Psoas muscle (tissue), 8 donors: ENCODE measurements at places on chromosomes 7 and 10.

DNA sequence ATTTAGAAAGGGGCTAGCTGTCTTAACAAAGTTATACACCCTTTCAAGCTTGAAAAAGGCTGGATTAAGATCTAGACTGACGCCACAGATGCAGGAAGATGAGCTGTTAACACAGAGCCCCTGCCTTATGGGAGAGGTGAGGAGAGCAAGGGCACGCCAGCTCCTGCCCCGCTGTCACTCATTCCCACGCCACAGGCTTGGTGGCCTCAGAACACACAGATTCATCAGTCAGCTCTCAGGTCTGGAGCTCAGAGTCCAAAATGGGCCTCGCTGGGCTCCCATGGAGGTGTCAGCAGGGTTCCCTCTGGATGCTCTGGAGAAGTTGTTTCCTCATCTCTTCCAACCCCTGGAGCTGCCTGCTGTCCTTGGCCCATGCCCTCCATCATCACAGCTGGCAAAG, 554.2 kb downstream of the TCERG1L start:
- no peaks in the 10 kb centered on the region for H3K36me3 ChIP-seq
- DNase-seq: no peak
- H3K27ac ChIP-seq: no peak overlapping the region
- no peaks in the 10 kb centered on the region for H3K27me3 ChIP-seq

DNA sequence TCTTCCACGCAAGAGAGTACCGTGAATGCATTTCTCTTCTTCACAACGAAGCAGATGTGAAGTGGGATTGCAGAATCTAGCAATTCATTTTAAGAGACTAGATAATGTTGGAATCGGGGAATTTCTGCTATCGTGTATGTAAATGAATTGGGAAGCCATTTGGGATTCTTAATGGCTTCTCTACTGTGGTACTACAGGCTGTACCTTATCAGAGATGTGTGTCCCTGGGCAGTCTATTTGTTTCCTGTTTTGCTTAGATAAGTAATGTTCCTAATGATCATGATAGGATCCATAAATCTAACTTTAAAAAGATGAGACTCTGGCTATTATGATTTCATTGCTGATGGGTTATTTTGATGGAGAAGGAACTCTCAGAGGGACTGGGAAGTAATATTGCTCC, 320.6 kb downstream of the REEP3 start:
- no peaks in the 10 kb centered on the region for H3K36me3 ChIP-seq
- no peak overlapping the region for H3K4me3 ChIP-seq
- no peaks in the 10 kb centered on the region for H3K4me1 ChIP-seq
- DNase-seq: no peak
- peaks cover 2% of the 10 kb centered on the region for H3K27me3 ChIP-seq
- no peak overlapping the region for H3K27ac ChIP-seq

DNA sequence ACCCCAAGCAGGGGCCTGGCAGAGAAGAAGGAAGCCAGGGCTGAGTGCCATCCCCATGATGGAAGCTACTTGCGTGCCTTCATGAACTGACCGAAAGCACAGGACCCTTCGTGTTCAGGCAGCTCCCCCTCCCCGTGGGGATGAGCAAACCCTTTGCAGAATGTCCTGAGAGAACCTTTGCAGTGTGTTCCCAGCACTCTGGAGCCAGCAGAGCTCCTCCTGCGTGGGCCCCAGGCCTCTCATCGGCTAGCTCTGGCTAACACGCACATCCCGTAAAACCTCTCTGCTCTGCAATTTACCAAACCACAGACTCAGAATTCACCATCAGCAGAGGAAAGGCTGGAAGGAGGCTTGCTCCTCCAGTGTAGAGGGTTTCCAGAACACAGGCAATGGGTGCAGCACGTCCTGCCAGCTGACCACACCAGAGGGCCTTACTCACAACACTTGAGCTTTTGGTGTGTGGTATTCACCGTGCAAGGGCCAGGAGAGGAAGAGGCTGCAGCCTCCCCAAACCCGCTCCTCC, 3.1 kb downstream of the SH3PXD2A start:
- peak overlapping the region; percentile 96 for H3K4me3 ChIP-seq
- H3K4me1 ChIP-seq: peaks cover 61% of the 10 kb centered on the region
- DNase-seq: peak; percentile 30
- H3K27me3 ChIP-seq: no peaks in the 10 kb centered on the region
- H3K36me3 ChIP-seq: no peaks in the 10 kb centered on the region
- H3K27ac ChIP-seq: peak overlapping the region; percentile 88

GRCh38 chr10:86319676-86320075, 46.9 kb downstream of the GRID1 start:
- no peak for DNase-seq
- no peaks in the 10 kb centered on the region for H3K27me3 ChIP-seq
- no peaks in the 10 kb centered on the region for H3K36me3 ChIP-seq
- no peaks in the 10 kb centered on the region for H3K4me1 ChIP-seq

DNA sequence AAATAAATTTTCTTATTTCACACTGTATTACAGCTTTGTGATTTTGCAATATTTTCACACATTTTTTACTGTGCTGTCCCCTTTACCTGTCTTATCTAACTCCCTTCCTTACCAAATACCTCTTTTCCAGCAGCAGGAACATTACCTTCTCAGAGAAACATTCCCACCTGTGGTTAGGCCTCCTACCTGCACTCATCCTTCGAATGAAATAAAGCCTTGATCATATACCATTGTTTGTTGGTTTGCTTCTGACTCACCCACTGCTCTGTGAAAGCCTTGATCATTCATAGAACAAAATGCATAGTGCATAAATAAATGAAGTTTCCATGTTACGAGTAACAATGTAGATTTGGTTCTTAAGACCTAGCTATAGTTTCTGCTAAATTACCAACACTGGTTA, 256.3 kb downstream of the ARL4A start:
- no peaks in the 10 kb centered on the region for H3K36me3 ChIP-seq

GRCh38 chr10:72639441-72639873, 13.6 kb upstream of the MICU1 start:
- no peak for DNase-seq
- H3K27me3 ChIP-seq: no peaks in the 10 kb centered on the region
- H3K4me3 ChIP-seq: no peak overlapping the region

DNA sequence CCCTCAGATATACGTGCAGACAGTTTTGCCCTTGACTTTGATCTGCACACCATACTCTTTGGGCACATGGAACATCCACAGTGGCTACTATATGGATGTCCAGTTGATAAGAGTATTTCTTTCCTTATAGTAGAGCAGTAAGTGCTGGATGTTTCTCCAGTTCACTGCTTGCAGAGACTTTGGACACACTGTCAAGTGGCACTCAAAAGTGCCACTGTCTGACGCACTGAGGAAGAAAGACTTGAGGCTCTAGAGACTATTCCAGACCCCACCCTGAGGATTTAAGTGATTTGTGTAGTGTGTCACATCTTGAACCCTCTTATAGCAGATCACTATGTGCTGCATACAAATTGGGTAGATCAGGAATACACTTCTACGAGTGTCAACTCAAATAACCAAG, 179.1 kb downstream of the GNAI1 start:
- no peaks in the 10 kb centered on the region for H3K27me3 ChIP-seq
- no peak overlapping the region for H3K27ac ChIP-seq
- no peaks in the 10 kb centered on the region for H3K4me1 ChIP-seq
- DNase-seq: no peak
- H3K4me3 ChIP-seq: no peak overlapping the region

GRCh38 chr7:126535176-126535575, 717.6 kb downstream of the GRM8 start:
- H3K36me3 ChIP-seq: no peaks in the 10 kb centered on the region
- DNase-seq: no peak

DNA sequence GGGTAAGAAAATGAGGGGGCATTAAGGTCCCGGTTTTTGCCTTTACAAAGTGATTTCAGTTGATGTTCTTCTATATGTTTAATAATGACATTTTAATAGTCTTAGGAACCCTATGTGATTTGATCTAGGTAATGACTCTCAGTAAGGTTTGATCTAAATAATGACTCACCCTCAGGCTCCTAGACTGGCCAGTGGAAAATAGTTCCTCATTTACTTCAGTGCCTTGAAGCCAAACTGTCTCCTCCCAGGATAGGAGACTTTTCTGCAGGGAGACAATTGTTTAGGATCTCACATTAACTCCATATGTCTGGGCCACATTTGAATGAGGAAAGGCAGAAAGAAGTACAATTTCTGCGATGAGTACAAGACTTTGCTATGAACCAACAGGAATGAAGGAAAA, 1331.9 kb downstream of the XPNPEP1 start:
- no peak overlapping the region for H3K27ac ChIP-seq
- H3K4me1 ChIP-seq: no peaks in the 10 kb centered on the region
- no peaks in the 10 kb centered on the region for H3K27me3 ChIP-seq
- no peaks in the 10 kb centered on the region for H3K36me3 ChIP-seq

DNA sequence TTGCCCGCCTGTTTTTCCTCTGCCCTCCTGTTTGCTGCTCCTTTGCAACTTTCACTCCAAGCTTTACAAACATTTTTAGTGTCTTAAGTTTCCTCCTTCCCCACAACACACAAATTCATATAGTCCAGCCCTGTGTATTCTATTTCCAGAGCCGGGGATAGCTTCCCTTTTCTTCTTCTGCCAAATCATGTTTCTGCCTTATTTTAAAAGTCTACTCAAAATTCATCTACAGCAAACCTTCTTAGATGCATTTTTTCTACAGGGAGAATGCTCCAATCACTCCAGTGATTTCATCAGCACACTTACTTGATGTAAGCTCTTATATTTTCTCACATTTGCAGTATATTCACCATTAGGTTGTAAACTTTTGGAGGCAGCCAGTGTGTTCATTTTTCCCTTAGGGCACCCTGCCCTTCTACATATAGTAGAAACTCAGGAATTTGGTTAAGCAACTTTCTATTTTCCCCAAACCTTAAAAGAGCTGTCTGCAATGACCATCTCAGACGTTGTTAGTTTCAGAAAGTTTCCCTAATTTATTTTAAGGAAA, 12.4 kb upstream of the ACTA2 start:
- no peaks in the 10 kb centered on the region for H3K4me1 ChIP-seq
- no peak for DNase-seq
- H3K27ac ChIP-seq: no peak overlapping the region

- H3K27me3 ChIP-seq: no peaks in the 10 kb centered on the region
- H3K4me1 ChIP-seq: no peaks in the 10 kb centered on the region
- H3K27ac ChIP-seq: no peak overlapping the region
- H3K4me3 ChIP-seq: no peak overlapping the region
- DNase-seq: no peak
These were observed 8.7 kb downstream of the PDSS1 start for GRCh38 chr10:26706206-26706605.

- H3K36me3 ChIP-seq: no peaks in the 10 kb centered on the region
- H3K4me1 ChIP-seq: no peaks in the 10 kb centered on the region
- no peak overlapping the region for H3K27ac ChIP-seq
- no peak overlapping the region for H3K4me3 ChIP-seq
- DNase-seq: no peak
These were observed 484.5 kb downstream of the TNS3 start for GRCh38 chr7:47097431-47097830.

DNA sequence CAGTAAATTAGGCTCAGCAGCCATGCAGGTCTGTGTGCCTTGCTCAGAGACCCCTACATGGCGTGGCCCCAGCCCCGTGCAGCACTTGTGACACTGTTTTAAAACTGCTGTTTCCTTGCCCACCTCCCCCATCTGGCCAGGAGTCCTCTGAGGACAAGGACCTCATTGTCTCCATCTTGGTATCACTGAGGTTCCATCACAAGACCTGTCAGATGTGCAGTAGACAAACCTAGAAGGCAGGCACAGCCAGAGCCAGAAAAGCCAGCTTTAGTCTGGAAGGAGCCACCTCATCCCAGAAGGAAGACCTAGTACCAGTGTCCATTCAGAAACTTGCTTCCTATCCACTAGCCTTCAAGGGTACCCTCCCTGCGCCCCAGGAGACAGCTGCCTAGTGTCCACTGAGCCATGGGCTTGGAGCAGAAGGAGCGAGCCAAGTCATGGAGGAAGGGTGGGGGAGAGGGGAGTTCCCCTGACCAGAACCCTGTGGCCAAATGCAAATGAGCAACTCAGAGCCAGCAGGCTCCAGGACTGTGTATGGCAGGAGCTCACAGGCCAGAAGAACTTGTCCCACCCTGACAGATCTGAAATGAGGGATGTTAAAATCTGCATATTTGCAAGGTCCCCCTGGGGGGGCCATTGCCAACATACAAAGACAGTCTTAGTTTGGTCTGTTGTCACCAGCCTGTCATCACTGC, 176.1 kb downstream of the SH3PXD2A start:
- no peak for DNase-seq
- H3K4me3 ChIP-seq: no peak overlapping the region
- peaks cover 9% of the 10 kb centered on the region for H3K4me1 ChIP-seq
- no peaks in the 10 kb centered on the region for H3K27me3 ChIP-seq
- H3K27ac ChIP-seq: no peak overlapping the region
- H3K36me3 ChIP-seq: no peaks in the 10 kb centered on the region

GRCh38 chr10:110226926-110227641, 19.7 kb downstream of the MXI1 start:
- DNase-seq: peak; percentile 75
- H3K27ac ChIP-seq: peak overlapping the region; percentile 99
- H3K36me3 ChIP-seq: peaks cover 32% of the 10 kb centered on the region
- peak overlapping the region; percentile 96 for H3K4me3 ChIP-seq
- H3K4me1 ChIP-seq: peaks cover 17% of the 10 kb centered on the region

GRCh38 chr7:2688409-2689342, 674 bp downstream of the AMZ1 start:
- DNase-seq: no peak
- H3K4me1 ChIP-seq: peaks cover 2% of the 10 kb centered on the region
- H3K4me3 ChIP-seq: peak overlapping the region; percentile 46
- no peak overlapping the region for H3K27ac ChIP-seq
- peaks cover 15% of the 10 kb centered on the region for H3K27me3 ChIP-seq
- H3K36me3 ChIP-seq: no peaks in the 10 kb centered on the region

DNA sequence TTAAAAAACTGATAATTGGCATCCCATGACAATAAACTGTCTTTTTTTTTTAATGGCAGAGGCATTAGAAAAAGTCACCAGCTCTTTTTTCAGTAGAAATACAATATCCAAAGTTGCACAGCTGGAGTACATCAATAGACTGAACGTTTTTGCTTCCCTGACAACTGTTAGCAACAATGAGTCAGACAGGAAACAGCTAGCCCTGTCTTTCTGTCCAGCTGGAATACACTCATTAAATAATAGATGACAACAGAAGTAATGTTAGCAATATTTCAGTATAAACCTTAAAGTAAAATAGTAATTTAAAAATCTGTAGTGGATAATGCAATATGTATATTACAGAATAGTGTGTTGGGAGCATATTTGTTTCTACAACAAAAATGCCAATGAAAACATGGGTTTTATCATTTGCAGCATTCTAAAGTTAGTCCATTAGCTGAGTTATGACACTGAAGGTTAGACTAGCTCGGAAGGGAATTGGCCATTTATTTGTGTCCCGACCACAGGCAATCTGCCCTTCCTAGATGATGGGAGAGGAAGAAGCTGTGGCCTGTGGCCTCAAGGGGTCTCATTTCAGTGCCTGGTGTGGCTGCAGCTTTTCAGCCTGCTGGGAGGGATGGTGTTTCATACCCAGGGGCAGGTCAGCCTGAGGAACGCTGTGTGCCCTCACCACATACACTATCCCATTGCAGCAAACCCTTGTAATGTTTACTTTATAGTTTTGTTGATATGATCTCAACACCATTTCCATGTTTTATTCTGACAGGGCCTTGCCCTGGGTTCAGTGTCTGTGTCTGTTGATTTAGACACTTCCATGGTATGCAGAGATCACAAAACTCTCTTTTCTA, 173.3 kb downstream of the SLC16A9 start:
- no peaks in the 10 kb centered on the region for H3K4me1 ChIP-seq
- H3K27me3 ChIP-seq: no peaks in the 10 kb centered on the region
- no peaks in the 10 kb centered on the region for H3K36me3 ChIP-seq
- H3K4me3 ChIP-seq: no peak overlapping the region
- DNase-seq: no peak

GRCh38 chr10:63677001-63677400, 155.8 kb downstream of the REEP3 start:
- no peaks in the 10 kb centered on the region for H3K27me3 ChIP-seq
- H3K36me3 ChIP-seq: no peaks in the 10 kb centered on the region
- no peak overlapping the region for H3K27ac ChIP-seq
- H3K4me3 ChIP-seq: no peak overlapping the region
